ENCODE measurements at places on chromosomes 1 and 21. TPM values are rescaled to one million over a fixed set of nuclear protein-coding genes. Genes with fewer than 3 reads are reported as not detected.

- H3K4me1 ChIP-seq: no peaks in the 10 kb centered on the region
- H3K4me3 ChIP-seq: no peak overlapping the region
- H3K36me3 ChIP-seq: no peaks in the 10 kb centered on the region
- DNase-seq: no peak
- H3K27me3 ChIP-seq: no peaks in the 10 kb centered on the region
These were observed 32.7 kb downstream of the C1orf21 start for GRCh38 chr1:184419350-184420161.

- no peak for DNase-seq
- H3K27me3 ChIP-seq: no peaks in the 10 kb centered on the region
- H3K27ac ChIP-seq: no peak overlapping the region
- H3K36me3 ChIP-seq: no peaks in the 10 kb centered on the region
These were observed 126.2 kb upstream of the LRRC7 start for GRCh38 chr1:69441496-69441895.

GRCh38 chr1:41418857-41419583 is 57.8 kb downstream of the FOXO6 start:
- H3K4me1 ChIP-seq: peaks cover 28% of the 10 kb centered on the region
- H3K27me3 ChIP-seq: no peaks in the 10 kb centered on the region
- no peaks in the 10 kb centered on the region for H3K36me3 ChIP-seq
- H3K27ac ChIP-seq: peak overlapping the region; percentile 71

ITLN2 gene
- not detected for total RNA-seq

PGD gene
- total RNA-seq: 63.6 TPM
